ENCODE measurements at places on chromosomes 5 and 9. TPM values are rescaled to one million over a fixed set of nuclear protein-coding genes. Genes with fewer than 3 reads are reported as not detected.

SAXO1 gene
- not detected for total RNA-seq

JAKMIP2 gene
- not detected for total RNA-seq

PCDHGA4 gene
- 2.2 TPM for total RNA-seq

CKMT2 gene
- 0.56 TPM for total RNA-seq

CYSRT1 gene
- total RNA-seq, result 0.37 TPM

PPP2R2B gene
- not detected for total RNA-seq

CDHR2 gene
- total RNA-seq, result under 0.01 TPM

CCL19 gene
- not detected for total RNA-seq

LSM11 gene
- total RNA-seq, result 8.9 TPM

CNTNAP3B gene
- 87.2 TPM for total RNA-seq
